ENCODE measurements at places on chromosomes 1 and 21.

- DNase-seq = no peak
Measured at GRCh38 chr1:169052727-169053126, 53.8 kb upstream of the ATP1B1 start.

DNA sequence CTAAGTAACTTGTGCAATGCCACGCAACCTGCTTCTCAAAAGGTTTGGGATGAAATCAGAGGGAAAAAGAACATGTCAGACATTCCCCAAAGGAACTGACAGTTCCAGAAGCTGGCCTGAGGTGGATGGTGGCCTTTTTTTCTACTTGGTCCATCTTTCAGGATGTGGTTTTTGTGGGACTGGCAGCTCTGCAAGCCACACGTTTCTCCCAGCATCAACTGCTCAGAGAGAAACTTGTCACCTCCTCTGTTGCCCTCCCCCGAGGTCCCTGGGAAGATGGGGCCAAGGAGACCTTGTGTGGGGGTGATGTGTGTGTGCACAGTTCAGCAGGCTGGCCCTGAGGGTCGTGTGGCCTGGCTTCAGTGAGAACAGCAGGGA, 2.5 kb upstream of the DHRS3 start:
- DNase-seq = no peak

DNA sequence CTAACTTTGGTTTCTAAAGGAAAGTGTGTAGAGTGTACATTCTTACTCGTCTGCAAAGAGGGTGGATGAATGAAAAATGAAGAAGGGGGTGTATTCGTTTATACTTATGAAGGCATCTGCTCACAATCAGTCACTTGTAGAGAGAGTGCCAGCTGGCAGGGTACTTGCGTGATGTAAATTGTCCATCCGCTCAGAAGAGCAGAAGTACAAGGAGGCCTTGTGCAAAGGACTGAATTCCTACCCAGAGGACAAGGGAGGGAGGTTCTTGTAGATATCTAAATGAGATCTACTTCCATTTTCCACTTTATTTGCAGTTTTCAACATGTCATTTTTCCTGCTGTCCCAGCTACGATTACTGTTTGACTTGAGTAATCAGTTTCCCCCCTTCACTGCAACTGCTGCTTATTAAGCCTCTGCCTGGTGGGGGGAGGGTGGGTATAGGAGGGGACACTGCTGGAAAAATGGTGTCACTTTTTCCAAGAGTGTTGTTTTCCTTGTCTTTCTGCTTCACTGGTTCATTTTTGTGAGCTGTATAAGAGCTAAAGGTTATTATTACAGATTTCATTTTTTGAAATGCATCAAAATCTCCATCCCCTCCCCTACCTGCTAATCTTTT, 67.3 kb downstream of the LAMC1 start:
- DNase-seq = no peak

DNA sequence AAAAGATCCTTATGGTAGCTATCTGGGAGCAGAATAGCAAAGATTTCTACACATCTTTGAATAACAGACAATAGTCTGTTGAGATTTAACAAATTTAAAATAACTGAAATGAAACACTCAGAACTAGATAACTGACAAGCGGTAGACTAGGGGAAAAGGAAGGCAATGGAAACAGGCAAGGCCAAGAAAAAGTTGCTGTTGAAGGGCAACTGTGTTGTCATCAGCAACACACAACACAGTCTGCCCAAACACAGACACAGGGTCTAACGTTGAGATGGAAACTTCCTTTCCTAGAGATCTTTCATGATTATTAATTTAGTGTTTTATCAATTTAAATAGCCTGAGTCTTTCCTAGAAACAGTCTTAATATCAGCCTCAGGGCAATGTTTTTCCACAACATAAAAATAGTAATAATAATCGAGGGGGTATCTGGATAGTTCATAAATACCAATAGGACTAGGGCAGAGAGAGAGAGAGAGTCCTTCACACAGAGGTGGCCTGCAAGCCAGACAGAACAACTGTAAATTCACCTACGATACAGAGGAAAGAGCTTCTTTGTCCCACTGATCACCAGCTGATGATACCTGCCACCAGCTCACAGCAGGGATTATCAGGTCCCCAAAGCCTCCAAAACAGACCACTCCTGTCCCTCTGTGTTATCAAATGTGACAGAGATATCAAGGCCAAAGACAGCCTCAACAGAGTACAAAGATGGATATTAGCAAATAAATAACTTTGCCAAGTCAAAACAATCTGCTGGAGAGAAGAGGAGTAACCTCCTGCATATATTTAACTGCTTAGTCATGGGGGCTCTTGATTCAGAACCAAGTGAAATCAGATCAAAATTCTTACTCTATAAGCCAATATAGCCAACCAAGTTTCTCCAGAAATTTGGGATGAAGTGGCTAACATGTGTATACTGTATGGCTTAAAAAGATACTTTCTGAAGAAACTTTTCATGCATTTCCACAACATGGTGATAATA, 245.3 kb downstream of the SLC45A1 start:
- no peak for DNase-seq

DNA sequence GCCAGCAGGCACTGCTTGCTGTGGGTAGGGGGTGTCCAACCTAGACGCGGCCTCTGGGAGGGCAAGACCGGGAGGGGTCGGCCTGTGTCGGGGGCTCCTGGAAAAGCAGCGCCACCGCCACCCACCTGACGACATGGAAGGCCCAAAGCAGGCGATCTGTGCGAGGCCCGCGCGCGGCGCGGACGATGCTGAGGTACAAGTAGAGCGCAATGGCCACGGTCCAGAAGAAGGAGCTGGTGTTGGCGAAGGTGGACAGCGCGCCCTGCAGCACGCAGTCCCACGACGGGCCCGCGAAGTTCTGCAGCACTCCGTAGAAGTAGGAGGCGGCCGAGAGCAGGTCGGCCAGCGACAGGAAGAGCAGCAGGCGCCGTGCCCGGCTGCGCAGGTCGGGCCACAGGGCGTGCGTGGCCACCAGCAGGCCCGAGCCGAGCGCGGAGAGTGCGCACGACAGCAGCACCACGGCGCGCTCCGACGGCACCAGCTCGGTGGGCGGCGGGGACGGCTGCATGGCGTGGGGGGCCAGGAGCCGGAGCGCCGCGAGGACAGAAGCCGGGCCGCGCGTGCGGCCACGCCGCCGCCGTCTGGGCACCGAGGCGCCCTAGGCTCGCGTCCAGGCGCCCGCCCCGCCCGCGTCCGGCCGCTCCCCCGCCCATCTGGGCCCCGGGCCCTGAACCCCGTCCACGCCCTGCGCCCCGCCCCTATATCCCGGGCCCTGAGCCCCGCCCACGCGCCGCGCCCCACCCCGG, at the start of gene GPR157:
Gene GPR157, minus strand, starts transcription at position 583 of the 746 bp plus-strand sequence. Its CDS starts 75 bp downstream, at position 508.
- DNase-seq = peak; percentile 84

DNA sequence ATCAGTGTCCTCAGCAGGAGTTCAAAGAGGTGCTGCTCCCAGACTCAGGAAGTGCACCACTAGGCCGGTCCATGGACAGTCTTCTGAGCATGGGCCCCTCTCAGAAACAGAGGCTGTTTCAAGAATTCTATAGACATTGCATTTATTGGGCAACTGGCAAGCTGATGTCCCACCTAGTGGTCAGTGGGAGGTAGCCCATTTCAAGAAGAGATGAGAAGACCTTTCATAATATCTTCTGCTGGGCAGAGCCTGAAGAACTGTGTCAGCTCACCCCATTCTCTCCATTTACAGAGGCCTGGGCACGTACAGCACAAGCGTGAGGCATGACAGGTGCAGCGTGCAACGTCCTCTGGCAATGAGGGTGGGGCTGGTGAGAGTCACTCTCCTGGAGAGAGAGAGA, 216.0 kb downstream of the DYRK1A start:
- DNase-seq = peak; percentile 39

DNA sequence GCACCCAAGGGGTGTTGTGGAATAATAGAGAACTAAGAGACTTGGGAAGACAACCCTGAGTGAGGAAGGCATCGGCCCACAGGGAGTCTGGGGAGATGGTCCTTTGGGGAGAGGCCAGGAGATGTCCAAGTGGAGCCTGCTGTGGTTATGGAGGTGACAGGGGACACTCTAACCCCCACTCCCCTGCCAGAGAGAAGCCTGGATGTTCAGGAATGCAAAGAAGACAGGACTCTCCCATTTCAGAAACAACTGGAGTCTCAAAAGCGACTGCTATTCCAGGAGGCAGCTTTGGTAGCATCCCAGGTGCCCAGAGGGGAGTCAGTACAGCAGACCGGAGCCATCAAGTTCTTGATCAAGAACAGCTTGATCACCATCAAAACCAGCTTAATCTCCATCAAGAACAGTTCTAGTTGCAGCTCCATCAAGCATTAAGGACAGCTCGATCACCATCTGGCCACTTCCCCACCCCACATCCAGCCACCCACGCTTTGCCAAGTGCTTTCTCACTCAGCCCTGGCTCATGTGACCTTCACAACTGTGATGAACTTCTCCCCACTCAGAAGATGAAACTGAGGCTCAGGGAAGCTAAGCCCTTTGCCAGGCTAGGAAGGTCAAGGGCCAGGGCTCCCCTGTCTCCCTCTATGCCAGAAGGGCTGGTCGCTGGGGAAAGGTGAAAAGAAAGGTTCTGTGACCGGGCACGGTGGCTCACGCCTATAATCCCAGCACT, 743 bp downstream of the CD52 start:
- no peak for DNase-seq

- DNase-seq = peak; percentile 37
Measured at GRCh38 chr1:226717256-226717909, 21.7 kb downstream of the ITPKB start.

DNA sequence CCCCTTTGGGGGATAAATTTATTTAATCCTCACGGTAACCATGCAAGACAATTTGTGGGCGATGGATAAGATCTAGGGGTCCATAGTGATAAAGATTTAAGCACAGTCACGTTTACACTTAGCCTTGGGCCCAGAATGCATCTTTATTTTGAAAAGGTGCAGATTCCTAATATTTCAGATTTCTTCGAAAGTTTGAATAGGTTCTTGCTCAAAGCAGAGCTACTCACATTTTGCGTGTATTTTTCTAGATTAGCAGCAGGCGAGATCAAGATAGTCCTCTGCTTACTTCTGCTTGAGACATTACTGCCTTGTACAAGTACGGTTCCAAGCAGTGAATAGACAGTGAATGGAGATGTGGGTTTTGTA, 647 bp downstream of the TSEN15 start:
- DNase-seq = no peak

- DNase-seq = no peak
Measured at GRCh38 chr1:178959543-178960460, 65.9 kb upstream of the FAM20B start.
